ENCODE measurements at places on chromosomes 2 and 18. TPM values are rescaled to one million over a fixed set of nuclear protein-coding genes. Genes with fewer than 3 reads are reported as not detected.

UGT1A8 gene
- total RNA-seq = not detected

GRCh38 chr2:55804535-55804934, 110.9 kb upstream of the PNPT1 start:
- no peak for DNase-seq

TEX44 gene
- total RNA-seq = not detected

DNA sequence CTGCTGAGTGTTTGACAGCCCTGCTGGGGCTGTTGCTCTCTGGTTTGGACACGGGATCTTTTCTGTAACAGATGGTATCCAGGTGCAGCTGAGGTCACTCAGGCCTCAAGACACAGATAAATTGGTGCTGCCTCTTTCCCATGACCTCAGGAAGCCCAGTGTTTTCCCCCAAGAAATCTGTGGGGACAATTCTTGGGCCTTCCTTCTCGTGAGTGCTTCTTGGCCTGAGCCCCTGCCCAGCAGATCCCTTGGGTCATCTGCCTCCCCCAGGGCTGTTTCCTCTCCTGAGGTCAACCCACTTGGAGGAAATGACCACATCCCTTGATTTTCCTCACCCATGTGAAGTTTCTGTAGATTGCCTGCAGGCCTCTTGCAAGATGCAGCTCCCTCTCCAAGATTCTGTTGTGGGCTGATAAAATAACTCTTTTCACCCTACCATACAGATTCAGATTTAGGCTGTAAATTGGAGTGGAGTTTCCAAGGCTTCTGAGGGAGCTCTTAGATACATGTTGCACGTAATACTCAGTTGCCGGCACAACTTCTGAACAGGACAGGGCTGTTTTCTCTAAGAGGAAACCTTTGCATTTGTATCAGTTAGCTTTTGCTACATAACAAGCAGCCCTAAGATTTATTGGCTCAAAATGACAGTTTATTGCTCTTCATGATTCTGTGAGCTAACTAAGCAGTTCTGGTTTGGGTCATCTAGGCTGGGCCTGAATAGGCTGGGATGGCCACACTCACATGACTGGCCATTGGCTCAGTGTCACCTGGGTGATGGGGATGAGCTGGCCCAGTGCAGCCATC, 13.1 kb downstream of the ZAP70 start:
- DNase-seq = no peak

GRCh38 chr2:121017396-121017795, 267.6 kb downstream of the TFCP2L1 start:
- DNase-seq = no peak

Measured in cardiac septum (tissue), 1 donor.